Right cardiac atrium (tissue), 5 donors: ENCODE measurements at places on chromosomes 1 and 21.
A peak's percentile ranks its signal among the peaks of the same experiment; 100 is the strongest.

DNA sequence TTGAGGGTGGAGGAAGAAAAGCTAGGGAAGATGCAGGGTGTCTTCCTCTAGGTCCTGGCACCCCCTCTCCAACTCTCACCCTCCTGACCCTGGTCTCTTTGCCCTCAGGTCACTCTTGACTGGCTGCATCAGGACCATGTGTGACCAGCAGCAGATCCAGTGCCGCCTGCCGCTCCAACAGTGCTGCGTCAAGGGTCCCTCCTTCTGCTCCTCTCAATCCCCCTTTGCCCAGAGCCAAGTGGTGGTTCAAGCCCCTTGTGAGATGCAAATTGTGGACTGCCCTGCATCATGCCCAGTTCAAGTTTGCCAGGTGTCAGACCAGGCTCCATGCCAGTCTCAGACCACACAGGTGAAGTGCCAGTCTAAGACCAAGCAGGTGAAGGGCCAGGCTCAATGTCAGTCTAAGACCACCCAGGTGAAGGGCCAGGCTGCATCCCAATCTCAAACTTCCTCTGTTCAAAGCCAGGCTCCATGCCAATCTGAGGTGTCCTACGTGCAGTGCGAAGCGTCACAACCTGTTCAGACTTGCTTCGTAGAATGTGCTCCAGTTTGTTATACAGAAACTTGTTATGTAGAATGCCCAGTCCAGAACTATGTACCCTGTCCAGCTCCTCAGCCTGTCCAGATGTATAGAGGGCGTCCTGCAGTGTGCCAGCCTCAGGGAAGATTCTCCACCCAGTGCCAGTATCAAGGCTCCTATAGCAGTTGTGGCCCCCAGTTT lies 1.8 kb downstream of the KPRP start:
- peak; percentile 14 for DNase-seq

GRCh38 chr1:201886103-201886885 lies 2.4 kb upstream of the SHISA4 start:
- no peak for DNase-seq

DNA sequence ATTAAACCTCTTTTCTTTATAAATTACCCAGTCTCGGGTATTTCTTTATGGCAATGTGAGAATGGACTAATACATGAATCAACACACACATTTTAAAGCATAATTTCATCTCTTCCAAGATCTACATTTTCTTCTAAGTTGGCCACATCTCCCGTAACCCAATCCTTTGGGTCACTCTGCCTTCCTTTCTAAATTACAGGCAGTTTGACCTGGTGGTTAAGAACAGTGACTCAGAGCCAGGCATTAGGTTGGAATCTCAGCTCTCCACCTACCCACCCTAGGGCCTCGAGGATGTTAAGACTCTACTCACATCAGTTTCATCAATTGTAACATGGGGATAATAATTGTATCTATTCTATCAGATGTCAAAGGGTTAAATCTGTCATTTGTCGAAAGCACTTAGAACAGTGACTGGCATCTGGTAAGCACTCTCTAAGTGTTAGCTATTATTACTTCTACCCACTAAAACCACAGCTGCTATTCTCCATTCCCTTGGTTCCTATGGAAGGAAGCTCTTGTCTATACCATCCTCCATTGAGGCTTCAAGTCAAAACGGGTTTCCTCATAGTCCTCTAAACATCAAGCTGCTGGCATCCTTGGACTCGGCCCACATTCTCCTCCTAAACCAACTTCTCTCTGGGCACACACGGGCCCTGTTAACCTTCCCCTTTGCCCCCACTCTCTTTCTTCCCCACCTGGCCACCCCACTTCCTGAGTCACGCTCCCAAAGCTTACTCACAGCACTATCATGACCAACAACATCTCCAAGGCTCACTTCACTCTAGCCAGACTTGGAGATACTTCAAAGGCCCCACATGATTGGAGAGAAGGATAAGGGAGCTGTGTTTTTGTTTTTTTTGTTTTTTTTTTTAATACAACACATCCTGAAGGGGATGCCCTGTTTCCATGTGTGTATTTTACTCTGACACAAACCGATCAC lies 116.9 kb downstream of the TGFBR3 start:
- no peak for DNase-seq

DNA sequence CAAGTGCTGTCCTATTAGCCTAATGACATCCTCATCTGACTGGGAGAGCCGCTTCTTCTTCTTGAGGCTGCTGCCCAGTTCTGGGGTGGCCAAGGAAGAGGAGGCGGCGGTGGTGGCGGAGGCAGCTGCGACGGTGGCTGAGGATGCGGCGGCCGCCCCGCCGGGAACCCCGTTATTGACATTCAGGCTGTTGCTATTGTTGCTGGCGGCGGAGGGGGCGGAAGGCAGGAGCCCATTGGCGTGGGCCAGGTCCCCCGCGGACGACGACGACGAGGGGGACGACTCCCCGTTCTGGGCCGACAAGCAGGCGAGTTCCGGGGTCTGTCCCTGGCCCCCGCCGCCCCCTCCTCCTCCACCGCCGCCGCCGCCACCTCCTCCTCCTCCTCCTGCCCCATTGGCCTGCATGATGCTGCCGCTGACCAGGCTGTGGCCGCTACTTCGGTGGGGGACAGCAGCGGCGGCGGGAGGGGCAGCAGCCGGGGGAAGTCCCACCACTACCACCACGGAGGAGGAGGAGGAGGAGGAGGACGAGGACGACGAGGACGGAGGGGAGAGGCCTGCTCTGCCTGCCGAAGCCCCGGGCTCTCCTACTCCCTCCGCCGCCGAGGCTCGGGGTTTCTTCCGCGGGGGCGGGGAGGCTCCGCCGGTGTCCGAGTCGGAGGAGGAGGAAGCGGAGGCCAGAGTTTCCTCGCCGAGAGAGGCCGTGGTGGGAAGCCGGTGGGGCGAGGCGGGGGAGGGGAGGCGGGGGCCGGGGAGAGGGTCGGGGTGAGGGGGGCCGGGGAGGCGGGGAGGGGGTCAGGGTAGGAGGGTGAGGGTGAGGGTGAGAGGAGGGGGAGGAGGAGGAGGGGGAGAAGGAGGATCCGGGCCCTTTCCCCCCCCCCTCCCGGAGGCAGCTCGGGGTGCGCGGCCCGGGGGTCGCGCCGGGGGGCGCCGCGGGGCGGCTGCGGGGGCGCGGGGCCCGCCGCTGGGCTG lies 610 bp downstream of the WDR26 start:
- peak; percentile 75 for DNase-seq

DNA sequence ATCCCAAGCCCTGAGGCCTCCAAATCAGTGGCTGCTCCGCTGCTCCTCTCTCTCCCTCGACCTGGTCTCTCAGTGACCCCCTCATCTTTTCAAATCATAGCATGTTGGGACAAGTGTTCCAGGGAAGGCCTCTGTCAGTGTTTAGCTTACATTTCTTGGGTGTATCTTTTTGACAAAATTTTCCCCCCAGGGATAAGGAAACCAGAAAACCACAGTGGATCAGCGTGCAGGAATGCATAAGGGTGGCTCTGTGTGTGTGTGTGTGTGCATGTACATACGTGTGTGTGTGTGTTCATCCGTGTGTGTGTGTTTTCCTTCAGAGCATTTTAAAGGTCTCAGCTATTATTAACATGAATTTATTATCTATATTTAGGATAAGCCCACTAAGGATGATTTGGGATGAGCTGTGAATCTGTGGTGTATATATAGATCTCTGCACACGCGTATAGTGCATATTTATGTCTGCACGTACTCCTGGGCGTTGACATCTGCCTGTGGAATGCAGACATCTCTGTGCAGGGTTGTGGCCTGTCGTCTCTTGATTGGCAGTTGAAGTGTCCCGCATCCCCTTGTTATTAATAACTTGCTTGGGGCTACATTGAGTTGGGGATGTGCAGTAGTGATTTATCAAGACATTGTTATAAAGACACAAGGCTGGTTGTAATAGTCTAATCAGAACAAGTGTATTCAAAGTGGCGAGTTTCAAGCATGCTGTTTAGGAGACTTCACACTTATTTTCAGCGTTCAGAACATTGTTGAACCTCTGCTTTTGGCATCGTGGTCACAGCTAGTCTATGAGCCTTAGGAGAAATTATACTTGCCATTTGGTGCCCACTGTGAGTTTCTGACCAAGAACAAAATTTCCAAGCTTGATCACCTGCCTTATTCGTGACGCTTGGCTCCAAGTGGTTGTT lies 55.6 kb downstream of the GALNT2 start:
- DNase-seq = no peak

- no peak for DNase-seq
Observed at GRCh38 chr1:56922507-56922906, 43.3 kb downstream of the C8B start.

DNA sequence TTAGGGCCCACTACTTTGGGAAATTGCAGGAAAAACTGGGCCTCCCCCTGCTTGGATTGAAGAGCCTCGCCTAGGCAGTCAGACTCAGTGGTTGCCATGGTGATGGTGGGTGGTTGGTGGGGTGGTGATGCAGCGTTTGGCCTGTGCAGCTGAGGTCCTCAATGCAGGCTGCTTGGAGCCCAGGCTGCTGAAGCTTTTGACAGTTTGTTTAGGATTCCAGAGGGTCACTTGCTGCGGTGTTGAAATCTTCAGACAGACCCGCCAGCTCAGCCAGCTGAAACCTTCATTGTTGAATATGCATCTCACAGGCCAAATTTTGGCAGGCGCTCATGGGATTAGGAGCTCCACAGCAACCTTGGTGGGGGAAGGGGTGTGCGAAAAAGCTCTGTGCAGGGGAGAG lies 67.9 kb downstream of the CACNA1E start:
- DNase-seq = no peak
